Activated CD4-positive, alpha-beta memory T cell treated with anti-CD3 and anti-CD28 coated beads for 36 hours (primary cell): ENCODE measurements at places on chromosomes 12 and 14. TPM values are rescaled to one million over a fixed set of nuclear protein-coding genes. Genes with fewer than 3 reads are reported as not detected.

DNA sequence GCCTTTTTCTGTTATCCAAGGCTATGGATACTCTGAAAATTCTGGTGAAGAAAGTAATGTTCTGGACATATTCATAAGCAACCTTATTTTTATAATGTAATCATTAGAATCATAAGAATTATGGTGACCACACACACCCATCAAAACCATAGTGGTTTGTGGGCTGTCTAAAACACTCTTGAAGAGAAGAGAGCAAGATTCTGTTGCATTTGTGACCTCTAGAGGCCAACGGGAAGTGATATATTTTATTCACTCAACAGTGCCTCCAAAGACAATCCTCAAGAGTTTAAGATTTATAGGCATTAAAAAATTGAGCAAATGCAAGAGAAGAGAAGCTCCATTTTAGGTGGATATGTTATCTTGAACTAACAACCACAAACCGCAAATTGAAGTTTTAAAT lies 68.5 kb upstream of the LGR5 start:
- H3K4me3 ChIP-seq: no peak overlapping the region
- no peaks in the 10 kb centered on the region for H3K27me3 ChIP-seq
- no peaks in the 10 kb centered on the region for H3K4me1 ChIP-seq

DNA sequence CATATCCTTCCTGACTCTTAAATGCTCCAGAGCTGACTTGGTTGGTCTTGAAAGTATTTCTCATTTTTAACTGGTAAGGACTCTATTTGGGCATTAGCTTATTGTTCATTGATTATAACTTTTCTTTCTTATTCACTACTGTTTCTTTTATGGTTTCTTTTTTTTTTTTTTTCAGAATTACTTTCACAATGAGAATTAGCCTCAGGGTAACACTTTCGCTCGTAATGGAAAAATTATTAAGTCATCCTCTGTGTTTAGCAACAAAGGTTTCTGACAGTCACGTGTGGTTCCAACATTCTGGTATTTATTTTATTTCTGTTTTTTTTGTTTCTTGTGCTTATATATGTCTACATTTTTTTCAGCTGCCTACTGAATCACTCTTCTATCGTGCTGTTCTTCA lies 80.0 kb downstream of the METTL25 start:
- no peak overlapping the region for H3K27ac ChIP-seq
- no peak overlapping the region for H3K4me3 ChIP-seq
- H3K36me3 ChIP-seq: peaks cover 19% of the 10 kb centered on the region
- no peaks in the 10 kb centered on the region for H3K27me3 ChIP-seq

DNA sequence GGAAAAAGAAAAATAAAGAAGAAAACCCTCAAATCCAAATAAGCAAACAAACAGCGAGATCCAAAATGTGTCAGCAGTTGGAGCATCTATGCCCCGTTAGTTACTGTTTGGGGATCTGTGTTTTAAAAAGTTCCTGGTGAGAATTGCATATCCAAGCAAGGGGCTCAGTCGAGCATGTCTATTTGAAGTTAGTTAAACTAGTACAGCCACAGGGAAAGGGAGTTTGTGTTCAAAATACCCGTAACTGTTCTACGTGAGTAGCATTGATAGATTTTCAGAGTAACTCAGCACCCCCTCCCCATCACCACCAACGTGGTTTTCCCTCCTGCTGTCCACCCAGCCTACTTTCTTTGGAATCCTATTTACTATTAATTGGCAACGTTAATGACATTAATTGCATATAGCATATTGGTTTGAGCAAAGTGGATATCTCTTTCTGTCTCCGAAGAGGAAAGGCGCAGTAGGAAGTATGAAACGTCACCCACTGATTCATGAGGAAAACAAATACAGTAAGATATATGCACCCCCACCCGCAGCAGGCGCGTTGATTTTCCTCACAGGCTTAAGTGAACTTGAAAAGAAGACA lies 1.5 kb downstream of the NPAS3 start:
- H3K4me3 ChIP-seq: peak overlapping the region; percentile 71
- H3K4me1 ChIP-seq: peaks cover 7% of the 10 kb centered on the region
- no peak overlapping the region for H3K27ac ChIP-seq
- H3K36me3 ChIP-seq: no peaks in the 10 kb centered on the region

DNA sequence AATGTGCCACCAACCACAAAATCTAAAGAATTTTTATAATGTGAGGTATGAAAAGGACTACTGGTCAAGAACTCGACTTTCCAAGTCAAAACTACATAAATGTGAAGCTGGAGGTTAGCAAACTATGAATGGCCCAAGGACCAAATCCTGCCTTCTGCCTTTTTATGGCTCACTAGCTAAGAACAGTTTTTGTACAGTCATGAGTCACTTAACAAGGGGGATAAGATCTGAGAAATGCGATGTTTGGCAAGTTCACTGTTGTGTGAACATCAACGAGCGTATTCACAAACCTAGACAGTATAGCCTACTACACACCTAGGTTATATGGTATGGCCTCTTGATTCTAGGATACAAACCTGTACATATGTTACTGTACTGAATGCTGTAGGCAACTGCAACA lies 28.2 kb downstream of the FERMT2 start:
- no peak for DNase-seq
- H3K36me3 ChIP-seq: no peaks in the 10 kb centered on the region
- no peak overlapping the region for H3K4me3 ChIP-seq
- no peaks in the 10 kb centered on the region for H3K27me3 ChIP-seq
- H3K4me1 ChIP-seq: peaks cover 20% of the 10 kb centered on the region
- H3K27ac ChIP-seq: no peak overlapping the region

DNA sequence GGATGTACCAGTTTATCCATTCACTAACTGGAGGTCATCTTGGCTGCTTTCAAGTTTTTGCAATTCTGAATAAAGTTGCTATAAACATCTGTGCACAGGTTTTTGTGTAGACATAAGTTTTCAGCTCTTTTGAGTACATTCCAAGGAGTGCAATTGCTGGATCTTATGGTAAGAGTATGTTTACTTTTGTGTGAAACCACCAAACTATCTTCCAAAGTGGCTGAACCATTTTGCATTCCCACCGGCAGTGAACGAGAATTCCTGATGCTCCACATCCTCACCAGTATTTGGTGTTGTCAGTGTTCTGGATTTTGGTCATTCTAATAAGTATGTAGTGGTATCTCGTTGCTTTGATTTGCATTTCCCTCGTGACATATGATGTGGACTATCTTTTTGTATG lies 150.5 kb upstream of the BCL2L14 start:
- no peaks in the 10 kb centered on the region for H3K36me3 ChIP-seq
- H3K27me3 ChIP-seq: peaks cover 1% of the 10 kb centered on the region
- no peak for DNase-seq

DNA sequence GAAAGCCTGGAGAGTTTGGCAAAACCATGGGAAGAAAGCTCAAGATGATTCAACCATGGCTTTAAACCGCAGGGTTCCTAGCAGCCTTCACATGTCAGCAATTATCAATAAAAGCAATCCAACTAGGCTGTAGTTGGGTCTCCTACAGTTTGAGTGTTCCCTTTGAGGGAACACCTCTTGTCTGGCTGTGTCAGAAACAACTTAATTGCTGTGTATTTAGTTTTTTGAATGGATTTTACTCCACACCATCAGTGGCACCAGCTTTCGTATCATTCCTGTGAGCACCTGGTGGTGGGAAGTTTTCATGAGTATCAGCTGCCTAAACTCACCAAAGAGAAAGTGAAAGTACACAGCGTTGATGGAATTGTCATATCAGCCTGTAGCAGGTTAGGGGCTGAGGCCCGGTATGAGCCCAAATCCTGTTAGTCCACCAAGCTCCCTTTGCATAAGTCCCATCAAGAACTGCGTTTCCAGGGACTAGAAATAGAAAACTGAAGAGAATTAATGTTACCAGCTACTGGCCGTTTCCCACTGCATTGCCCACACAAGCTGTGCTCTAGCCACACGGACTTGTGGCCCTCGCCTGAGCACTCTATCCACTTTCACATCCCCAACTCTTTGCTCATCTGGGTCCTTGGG lies 10.9 kb upstream of the IL26 start:
- H3K36me3 ChIP-seq: no peaks in the 10 kb centered on the region
- peak; percentile 46 for DNase-seq
- peaks cover 7% of the 10 kb centered on the region for H3K27me3 ChIP-seq
- H3K27ac ChIP-seq: no peak overlapping the region
- H3K4me3 ChIP-seq: peak overlapping the region; percentile 62
- H3K4me1 ChIP-seq: peaks cover 40% of the 10 kb centered on the region

GRCh38 chr12:4194668-4195067 lies 78.9 kb upstream of the CCND2 start:
- H3K27ac ChIP-seq: no peak overlapping the region
- DNase-seq: no peak
- H3K36me3 ChIP-seq: no peaks in the 10 kb centered on the region
- H3K4me3 ChIP-seq: no peak overlapping the region
- H3K27me3 ChIP-seq: no peaks in the 10 kb centered on the region

P2RX2 gene
- total RNA-seq: not detected

GRCh38 chr12:26691234-26691970 lies 141.6 kb downstream of the ITPR2 start:
- no peaks in the 10 kb centered on the region for H3K4me1 ChIP-seq
- no peak overlapping the region for H3K4me3 ChIP-seq
- no peak overlapping the region for H3K27ac ChIP-seq

DNA sequence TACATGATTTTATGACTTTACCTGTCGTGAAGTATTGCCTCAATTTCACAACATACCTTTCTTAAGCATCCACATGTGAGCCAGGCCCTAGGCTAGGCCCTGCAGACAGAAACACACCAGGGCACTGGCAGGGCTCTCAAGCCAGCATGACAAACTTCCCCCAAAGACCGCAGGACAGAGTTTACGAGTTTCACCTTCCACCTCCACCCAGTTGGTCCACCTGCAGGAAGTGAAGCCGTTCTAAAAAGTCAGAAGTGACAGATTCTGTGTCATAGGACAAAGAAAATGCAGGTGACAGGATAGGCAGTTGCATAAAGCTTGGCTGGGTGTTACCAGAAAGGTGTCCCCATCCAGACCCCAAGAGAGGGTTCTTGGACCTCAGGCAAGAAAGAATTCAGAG lies 382.3 kb downstream of the PCNX1 start:
- H3K27ac ChIP-seq: peak overlapping the region; percentile 30
- H3K27me3 ChIP-seq: no peaks in the 10 kb centered on the region
- no peaks in the 10 kb centered on the region for H3K36me3 ChIP-seq
- H3K4me1 ChIP-seq: peaks cover 17% of the 10 kb centered on the region
- DNase-seq: peak; percentile 36

RERG gene
- total RNA-seq: not detected

DNA sequence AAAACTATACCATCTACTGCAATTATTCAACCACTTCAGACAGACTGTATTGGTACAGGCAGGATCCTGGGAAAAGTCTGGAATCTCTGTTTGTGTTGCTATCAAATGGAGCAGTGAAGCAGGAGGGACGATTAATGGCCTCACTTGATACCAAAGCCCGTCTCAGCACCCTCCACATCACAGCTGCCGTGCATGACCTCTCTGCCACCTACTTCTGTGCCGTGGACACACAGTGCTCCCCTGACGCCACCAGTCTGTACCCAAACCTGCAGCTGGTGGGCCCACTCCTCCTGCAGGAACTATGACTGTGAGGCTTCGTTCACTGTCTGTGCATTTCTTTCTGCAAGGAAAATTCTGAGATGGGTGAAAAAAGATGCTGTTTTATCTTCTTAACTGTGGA lies 284.7 kb downstream of the DAD1 start:
- H3K27ac ChIP-seq: peak overlapping the region; percentile 62
- H3K36me3 ChIP-seq: no peaks in the 10 kb centered on the region
- peak overlapping the region; percentile 62 for H3K4me3 ChIP-seq
- no peak for DNase-seq
- H3K27me3 ChIP-seq: no peaks in the 10 kb centered on the region
